ENCODE measurements at places on chromosomes 1 and 21.

DNA sequence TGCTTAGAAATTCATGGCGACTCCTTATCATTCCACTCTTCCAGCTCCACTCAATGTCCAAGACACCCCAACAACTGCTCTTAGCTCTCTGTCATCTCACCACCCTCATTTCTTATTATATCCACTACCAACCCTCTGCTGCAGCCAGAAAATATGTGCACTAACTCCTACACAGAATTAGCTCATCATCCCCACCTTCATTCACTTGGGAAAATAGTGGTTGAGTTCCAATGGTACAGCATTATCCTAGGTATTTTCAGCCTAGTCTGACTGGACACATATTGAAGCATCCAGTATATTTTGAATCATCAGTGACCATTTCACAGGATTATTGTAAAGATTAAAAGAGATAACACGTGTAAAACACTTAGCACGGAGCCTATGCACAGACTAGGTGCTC is 16.7 kb upstream of the VSIG8 start:
- DNase-seq, result no peak

- DNase-seq, result no peak
Measured at GRCh38 chr1:94858276-94858675, 38.1 kb downstream of the SLC44A3 start.

DNA sequence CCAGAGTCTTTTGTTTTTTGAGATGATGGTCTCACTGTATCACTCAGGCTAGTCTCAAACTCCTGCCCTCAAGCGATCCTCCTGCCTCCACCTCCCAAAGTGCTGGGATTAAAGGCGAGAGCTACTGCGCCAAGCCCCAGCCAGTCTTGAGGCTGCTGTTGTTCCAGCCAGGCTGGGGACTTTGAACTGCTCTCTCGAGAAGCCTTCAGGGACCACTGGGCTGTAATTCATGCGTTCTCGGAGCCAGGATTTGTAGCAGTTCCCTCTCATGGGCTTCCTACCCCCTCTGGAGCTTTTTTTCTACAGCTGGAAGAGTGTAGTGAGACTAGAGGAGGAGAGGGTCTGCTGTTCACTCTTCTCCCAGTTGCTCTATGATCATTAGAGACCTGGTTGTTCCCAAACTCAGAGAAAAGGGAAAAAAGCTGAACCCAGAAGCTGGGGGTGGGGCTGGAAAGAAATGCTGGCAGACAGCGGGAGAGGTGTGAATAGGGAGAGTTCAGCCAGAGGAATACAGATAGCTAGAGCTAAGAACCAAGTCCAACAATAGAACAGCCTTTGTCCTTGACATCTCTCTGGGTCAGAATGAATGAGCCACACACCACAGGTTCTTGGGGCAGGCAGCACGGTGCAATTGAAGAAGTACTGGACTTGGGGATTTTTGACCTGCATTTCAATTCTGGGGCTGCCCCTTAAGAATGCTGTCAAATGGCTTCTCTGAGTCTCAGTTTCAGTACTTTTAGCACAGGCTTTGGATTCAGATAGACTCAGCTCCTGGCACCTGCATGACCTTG is 13.2 kb upstream of the SLC41A1 start:
- DNase-seq, result no peak

DNA sequence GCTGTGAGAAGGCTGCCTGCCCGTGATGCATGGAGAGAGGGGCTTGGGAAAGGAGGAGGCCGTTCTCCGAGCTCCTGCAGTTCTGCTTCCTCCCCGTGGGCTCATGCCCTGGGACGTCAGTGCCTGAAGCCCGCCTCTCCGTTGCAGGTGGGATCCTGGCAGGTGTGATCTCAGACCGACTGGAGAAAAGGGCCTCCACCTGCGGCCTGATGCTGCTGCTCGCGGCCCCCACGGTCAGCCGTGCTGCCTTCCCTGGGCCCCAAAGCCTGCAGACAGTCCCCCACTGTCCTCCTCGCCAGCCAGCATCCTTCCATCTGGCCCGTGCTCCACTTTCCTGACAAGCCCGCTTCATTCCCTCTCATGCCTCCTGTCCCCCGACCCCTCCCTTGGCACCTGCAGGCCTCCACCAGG is 50.9 kb downstream of the SLC37A1 start:
- no peak for DNase-seq

- DNase-seq, result no peak
Measured at GRCh38 chr21:26522704-26523103, 50.4 kb downstream of the CYYR1 start.

DNA sequence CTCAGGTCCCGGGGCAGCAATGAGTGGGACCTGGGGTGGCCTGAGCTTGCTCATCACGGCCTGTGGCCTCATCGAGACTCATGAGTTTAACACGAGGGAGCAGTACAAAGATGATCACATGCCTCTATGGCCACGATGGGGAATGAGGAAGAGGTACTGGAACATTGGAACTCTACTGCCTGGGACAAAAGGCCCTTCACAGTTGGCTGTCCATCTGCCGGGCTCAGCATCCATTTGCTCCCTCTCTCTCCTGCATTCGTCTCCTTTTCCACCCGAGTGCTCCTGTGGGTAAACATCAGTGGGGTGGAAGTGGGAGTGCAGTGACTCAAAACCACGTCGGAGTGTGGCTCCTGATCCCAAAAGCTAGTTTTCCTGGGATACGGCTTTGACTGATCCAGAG is 124.9 kb downstream of the KAZN start:
- DNase-seq, result no peak

- peak; percentile 67 for DNase-seq
Measured at GRCh38 chr21:41610042-41610839, 102.3 kb upstream of the TMPRSS2 start.

DNA sequence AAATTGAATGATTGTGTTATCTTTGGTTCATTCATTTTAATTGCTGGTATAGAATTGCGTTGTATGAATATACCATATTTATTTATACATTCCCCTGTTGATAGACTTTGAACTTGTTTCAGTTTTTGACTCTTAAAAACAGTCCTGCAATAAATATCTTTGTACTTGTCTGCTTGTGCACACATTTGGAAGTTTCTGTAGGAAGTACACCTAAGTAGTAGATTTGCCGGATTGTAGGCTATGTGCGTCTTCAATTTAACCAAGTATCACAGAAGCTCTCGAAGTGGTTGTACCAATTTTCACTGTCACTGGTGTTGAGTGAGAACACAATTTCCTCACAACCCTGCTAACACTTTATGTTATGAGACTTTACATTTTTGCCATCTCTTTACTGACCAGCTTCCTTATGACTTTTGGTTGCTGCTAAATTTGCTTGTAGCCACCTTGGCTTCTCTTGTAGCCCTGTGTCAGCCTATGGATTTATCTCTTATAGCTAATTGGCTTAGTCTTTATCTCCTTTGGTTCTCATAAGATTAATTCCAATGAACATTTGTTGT is 2.2 kb downstream of the TTC3 start:
- DNase-seq, result no peak

GRCh38 chr1:69109277-69109676 is 458.4 kb upstream of the LRRC7 start:
- no peak for DNase-seq

GRCh38 chr1:71693581-71693980 is 588.8 kb downstream of the NEGR1 start:
- DNase-seq, result no peak

GRCh38 chr1:165564561-165564960 is 20.8 kb downstream of the LRRC52 start:
- DNase-seq, result no peak

GRCh38 chr1:103063921-103064320 is 44.4 kb downstream of the COL11A1 start:
- no peak for DNase-seq

DNA sequence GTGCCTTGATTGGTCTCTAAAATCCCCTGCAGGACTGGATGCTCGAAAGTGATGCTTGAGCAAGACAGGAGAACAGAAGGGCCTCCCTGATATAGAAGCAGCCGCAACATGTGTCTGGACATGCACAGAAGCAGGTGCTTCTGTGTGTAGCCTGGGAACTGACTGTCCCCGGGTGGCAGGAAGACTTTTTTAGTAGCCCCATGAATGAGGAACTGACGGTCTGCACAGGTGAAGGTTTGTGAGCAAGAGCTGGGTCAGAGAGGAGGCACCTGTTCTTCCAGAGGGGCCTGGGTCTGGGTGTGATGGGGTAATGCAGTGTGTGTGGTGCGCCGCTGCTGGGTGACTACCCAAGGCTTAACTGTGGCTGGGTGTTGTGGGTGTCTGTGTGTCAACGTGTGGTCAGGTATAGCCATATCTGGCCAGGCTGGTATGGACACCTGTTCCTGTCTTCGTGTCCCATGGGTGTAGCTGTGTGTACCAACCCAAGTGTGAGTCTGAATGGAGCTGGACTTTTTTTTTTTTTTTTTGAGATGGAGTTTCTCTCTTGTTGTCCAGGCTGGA is 39.1 kb upstream of the FOXO6 start:
- no peak for DNase-seq

DNA sequence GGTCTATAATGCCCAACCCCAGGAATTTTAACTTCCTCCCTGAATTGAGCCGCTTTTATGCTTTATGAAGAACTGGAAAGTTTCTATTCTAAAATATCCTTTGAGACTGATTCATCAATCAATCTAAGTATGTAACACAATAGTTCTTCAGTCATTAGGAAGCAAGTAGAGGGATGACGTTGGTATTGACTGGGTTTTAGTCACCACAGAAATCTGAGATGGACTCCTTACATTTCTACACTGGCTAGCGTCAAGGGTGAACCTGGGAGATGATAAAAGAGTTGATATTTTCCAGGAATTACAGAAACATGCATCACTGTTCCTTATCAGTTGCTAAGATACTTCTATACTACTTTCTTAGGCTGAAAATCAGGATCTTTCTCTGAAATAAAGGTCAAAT is 308.0 kb downstream of the HMCN1 start:
- no peak for DNase-seq

DNA sequence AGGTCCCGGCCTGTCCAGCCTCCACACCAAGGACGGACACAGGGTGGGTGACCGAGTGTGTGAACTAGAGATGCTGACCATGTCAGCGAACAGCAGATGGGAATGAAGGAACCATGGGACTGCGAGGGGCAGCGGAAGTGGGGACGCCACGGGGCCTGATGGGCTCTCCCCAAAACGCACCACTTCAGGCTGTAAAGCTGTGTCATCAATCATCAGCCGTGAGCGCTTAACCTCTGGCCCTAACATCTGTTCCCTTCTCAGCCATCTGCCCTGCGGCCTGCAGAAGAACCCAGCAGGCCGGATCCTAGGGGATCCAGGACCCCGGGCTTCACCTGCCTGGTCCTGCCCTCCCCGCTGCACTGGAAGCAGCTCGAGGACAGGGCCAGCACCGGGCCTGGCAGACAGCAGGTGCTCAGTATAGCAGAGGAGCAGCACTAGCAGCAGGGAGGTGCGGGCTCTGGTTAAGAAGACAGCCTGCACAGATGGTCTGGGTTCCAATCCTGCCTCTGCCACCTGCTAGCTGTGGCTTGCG is 58.7 kb downstream of the DMRTB1 start:
- DNase-seq, result no peak

DNA sequence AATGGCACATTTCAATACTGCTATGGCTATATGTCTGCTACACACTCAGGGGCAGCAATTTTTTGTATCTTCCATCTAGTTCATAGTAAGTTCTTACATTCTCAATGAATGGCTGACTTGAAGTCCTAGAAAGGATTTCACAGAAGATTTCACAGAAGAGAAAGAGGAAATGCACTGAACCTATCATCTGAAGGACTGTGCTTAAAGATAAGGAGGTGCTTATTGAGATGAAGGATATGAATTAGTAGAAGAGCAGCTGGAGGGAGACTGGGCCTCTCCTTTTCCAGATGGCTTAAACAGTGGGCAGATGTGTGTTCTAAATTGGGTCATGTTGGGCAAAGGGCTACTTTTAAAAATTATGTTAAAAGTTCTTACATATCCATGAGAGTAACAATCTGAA is 14.6 kb downstream of the ADAR start:
- no peak for DNase-seq

GRCh38 chr1:181083842-181084605 is 4.5 kb upstream of the IER5 start:
- peak; percentile 90 for DNase-seq

- DNase-seq, result no peak
Measured at GRCh38 chr1:34155860-34156259, 9.2 kb downstream of the CSMD2 start.

GRCh38 chr1:225660544-225660946 is 7.6 kb upstream of the ENAH start:
- DNase-seq, result no peak

- no peak for DNase-seq
Measured at GRCh38 chr1:7333620-7334019, 437.5 kb upstream of the VAMP3 start.

GRCh38 chr1:147749792-147750191 is 10.6 kb downstream of the GJA5 start:
- DNase-seq, result no peak

- DNase-seq, result no peak
Measured at GRCh38 chr1:80392529-80392928, 1386.0 kb upstream of the ADGRL4 start.

DNA sequence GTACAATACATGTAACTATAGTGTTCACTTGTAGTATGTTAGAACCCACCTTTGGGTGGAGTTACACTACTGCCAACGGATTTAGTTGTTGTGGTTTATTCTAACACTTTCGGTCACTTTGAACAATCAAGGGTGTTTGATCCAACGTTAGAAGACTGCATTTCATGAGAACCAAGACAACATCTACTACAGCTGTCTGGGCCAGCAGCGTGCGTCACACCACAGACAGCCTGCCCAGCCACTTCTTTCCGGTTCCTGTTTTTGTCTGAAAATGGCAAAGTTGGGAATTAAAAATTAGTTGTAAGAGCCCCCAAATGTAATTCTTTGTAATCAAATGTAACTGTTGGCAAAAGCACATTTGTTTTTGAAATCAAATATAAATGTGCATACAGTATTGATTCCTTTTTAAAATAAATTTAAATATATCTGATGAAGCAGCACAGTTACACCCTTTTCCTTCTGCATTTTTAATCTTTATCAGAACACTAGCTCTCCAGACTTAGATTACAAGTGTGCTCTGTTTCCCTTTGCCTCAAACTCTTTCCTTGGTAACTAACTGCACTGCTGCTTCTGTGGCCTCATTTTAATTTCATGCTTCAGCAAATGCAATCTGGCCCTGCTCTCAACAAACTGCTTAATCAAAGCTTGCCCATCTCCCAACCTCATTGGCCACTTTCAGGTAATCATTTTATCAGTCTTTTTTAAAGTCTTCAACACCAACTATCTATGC is 86.6 kb upstream of the DPH5 start:
- no peak for DNase-seq

DNA sequence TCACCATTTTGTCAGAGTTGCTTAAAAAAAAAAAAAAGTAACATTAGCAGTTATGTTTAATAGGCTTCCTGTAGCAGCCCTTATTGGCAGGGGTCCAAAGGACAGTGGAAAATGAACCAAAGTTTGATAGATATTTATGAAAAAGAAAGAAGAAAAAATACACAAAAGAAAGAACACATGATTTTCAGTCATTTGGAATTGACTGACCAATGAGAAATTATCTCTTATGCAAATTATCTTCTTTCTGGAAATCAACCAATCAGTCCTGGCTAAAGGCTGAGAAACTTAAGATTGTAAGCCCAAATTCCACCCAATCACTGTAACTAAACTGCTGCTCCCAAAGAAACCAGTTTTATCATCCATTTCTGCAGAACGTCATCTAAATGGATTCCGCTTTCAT is 282.4 kb downstream of the TM2D1 start:
- DNase-seq, result no peak

Data from NCI-H1092 treated with DMSO at 0.1 percent for 48 hours (cell line).